H7 (cell line): ENCODE measurements at places on chromosomes 7 and 10.
A peak's percentile ranks its signal among the peaks of the same experiment; 100 is the strongest.

DNA sequence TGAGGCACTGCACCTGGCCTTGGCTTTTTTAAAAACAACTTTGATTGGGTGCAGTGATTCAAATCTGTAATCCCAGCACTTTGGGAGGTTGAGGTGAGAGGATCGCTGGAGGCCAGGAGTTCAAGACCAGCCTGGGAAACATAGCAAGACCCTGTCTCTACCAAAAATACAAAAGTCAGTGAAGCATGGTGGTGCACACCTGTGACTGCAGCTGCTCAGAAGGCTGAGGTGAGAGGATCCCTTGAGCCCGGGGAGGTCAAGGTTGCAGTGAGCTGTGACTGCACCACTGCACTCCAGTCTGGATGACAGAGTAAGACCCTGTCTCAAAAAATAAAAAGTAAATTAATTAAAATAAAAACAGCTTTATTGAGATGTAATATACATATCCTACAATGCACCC, 84.9 kb downstream of the NPTX2 start:
- DNase-seq, result no peak

GRCh38 chr10:3931224-3931623, 146.2 kb upstream of the KLF6 start:
- DNase-seq, result no peak

DNA sequence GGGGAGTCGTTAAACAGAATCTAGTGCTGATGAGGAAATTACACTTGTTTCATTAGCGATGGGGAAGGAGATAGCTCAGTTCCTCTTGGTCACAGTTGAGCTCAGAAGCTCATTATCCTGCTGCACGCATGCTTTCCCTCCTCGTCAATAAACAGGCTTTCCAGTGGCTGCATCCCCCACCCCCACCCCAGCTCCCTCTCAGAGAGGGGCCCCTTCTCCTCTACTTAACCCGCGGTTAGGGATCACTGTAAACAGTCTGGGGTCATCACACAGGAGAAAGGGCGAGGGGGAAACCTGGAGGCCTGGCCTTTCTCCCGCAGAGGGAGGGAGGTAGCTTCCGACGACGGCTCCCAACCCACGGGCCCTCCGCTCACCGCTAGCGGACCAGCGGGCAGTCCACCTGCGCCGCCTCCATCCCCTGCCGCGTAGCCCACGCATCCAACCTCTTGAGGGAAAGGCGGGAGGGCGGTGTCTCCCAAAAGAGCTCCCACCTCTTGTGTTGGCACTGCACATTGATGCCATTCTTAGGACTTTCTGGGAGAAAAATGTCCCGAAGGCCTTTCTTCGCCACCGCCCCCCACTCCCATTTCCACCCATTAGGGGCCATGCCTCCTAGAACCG, 80.8 kb downstream of the PAX2 start:
- DNase-seq, result peak; percentile 64

- DNase-seq, result peak; percentile 47
Measured at GRCh38 chr10:517241-517830, 172.1 kb downstream of the DIP2C start.

DNA sequence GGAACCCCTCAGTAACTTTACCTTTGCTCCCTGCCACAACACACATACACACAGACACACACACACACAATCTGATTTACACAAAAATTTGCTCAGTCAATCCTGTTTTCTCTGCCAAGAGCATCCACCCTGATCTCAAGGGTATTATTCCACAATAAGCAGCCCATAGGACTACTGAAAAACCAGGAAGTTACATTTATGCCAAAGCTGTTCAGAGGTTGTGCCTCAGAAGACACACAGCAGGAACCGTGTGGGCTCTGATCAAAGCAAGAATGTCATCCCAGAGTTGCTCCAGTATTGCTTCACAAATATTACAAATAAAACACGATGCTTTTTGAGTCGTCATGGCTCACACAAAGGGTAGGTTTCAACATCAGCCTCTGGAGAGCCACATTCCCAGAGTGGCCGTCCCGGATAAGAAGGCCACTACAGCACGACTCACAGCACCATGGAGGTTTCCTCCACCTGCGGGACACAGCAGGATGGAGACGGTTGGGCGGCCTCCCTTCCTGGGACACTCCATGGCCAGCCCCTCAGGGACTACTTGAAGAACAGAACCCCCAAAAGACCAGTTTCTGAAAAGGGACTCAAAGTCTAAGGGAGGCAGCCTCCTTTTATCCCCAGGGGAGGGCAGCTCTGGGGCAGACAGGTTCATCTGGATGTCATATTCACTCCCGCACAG, 1.6 kb downstream of the AIFM2 start:
- DNase-seq, result peak; percentile 26

DNA sequence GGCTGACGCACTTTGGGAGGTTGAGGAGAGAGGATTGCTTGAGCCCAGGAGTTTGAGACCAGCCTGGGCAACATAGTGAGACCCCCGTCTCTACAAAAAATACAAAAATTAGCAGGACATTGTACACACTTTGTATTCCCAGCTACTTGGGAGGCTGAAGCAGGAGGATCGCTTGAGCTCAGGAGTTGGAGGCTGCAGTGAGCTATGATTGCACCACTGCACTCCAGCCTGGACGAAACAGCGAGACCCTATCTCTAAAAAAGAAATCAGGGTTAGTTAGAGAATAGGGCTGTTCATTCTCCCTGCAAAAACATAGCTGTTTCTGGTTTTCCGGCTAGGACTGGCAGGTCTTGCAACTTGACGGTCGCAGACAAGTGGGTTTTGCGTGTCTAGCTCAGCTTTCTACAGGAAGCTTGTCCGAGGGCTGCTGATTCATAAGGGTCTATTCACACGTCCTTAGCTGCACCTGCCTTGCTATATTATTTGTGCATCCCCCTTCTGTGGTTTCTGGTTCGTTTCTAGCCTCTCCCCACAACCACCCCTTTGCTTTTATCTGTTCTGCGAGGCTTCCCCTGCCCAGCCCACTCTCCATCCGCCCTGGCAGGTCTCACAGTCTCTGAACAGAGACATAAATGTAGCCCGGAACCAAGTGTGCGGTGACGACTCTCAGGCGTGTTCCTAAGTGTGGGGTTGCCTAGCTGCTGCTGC, 10.7 kb downstream of the AMZ1 start:
- no peak for DNase-seq

GRCh38 chr7:105060437-105060836, 46.4 kb downstream of the KMT2E start:
- DNase-seq, result no peak

DNA sequence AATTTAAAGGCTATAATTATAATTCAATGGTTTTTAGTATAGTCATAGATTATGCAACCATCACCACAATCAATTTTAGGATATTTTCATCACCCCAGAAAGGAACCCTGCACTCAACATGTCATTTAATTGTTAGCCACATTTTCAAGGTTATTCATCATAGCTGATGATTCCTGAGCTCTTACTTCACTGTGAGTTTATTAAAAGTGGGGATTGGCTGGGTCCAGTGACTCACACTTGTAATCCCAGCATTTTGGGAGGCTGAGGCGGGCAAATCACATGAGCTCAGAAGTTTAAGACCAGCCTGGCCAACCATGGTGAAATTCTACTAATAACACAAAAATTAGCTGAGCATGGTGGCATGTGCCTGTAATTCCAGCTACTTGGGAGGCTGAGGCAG, 787 bp downstream of the CCL26 start:
- no peak for DNase-seq

GRCh38 chr7:95429241-95429990, 5.4 kb downstream of the PON2 start:
- no peak for DNase-seq

- no peak for DNase-seq
Measured at GRCh38 chr7:46210467-46210866, 289.4 kb upstream of the IGFBP3 start.

- DNase-seq, result no peak
Measured at GRCh38 chr7:147276783-147277370, 1160.3 kb downstream of the CNTNAP2 start.

- DNase-seq, result no peak
Measured at GRCh38 chr10:116566932-116567331, 21.2 kb downstream of the PNLIP start.

- DNase-seq, result no peak
Measured at GRCh38 chr7:18580950-18581349, 85.4 kb downstream of the HDAC9 start.

DNA sequence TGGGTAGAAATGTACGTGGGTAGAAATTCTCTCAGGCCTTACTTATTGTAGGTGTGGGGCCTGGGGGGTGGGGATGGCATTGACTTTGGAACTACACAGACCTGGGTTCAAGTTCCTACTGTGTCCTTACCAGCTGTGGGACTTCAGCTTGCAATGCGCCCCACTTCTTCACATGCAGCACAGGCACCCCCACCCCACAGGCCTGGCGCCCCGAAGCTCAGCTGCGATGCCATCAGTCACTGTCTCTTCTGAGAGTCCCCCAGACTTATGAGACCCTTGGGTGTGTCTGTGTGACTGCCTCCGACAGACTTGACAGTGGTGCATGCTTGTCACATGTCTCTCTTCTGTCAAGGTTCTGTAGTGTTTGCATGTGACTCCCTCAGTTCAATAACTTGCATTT, 3.1 kb upstream of the AP5Z1 start:
- DNase-seq, result no peak

DNA sequence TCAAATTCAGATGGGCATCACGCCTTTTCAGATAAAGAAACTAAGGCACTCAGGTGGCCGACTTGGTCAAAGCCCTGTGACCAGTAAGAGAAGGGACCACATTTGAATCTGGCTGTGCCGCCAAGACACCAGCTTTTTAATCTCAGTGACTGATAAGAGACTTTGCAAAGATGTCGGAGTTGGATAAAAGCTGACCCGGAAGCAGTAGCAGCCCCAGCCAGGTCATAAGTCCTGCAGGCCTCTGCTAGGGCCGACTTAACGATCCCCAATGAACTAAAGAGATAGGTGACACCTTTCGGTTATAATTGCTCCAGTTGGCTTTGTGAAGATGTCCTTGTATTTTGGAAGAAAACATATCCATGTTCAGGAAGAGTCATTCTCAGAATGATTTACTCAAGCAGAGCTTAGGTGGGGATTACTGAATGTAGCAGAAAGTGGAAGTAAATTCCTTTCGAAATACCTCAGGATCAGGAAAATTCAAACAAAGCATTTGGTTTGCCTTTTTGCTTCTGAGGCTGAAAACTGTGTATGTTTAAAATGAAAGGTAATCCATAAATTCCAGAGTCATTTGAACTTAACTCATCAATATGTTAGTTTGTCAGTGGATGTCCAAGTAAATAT, 164.2 kb upstream of the PITRM1 start:
- DNase-seq, result no peak

GRCh38 chr10:84706431-84706830, 378.0 kb downstream of the CCSER2 start:
- DNase-seq, result no peak

DNA sequence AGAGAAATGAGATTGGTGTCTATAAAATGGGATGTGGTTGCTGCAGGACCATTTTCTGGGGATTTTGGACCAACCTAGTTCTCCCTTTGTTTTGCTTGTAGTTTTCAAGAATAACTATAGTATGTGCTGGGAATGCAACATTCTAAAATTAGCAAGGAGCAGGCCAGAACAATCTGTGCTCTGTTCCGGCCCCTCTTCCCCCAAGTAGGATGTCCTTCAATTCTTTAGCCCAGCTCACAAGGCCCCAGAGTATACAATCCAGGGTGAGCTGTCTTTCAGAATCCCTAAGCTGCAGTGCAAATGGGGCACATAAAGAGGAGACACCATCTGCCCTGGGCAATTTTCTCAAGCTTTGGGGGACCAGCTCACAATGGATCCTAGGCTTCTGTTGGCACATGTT, 809.1 kb downstream of the TNS3 start:
- DNase-seq, result no peak

DNA sequence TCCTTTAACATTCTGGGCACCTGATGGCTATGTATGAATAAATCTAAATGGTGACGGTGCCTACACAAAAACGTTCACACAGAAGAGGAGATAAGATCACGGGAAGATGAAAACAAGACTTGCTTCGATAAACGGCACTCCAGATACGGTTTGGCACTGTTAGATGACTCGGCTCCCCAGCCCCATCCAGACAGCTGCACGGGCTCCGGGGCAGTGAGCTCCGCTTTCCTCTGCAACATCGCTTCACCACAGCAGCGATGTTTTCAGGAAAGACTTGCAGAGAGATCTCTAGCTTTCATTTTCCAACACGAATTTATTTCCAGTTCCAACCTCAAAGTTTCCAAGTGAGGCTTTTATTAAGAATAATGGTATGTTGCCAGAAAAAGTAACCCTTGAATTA, 132.1 kb downstream of the KLF6 start:
- DNase-seq, result no peak

- DNase-seq, result peak; percentile 6
Measured at GRCh38 chr7:38424750-38425463, 151.5 kb upstream of the TARP start.

- DNase-seq, result no peak
Measured at GRCh38 chr7:24227603-24228359, 56.2 kb upstream of the NPY start.

- DNase-seq, result no peak
Measured at GRCh38 chr7:23895666-23896096, 185.7 kb downstream of the STK31 start.

DNA sequence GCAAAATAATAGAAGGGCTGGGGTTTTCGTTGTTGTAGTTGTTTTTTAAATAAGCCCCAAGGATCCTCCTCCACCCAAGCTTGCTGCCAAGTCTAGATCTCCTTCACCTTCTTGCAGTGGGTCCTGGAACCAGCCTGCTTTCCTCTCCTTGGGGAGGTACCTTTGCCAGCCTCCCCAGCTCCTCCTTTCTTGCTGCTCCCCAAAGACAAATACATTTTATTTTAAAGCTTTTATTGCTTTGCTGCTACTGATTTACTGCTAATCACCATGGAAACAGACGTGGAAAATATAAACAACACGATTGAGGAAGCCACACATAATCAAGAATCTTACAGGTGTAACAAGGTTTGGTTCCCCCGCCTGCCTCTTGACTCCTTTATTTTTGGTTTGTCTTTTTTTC, 17.4 kb upstream of the SLF2 start:
- DNase-seq, result no peak

- no peak for DNase-seq
Measured at GRCh38 chr7:94127026-94127425, 122.9 kb upstream of the BET1 start.

- no peak for DNase-seq
Measured at GRCh38 chr7:75663302-75663907, 75.3 kb downstream of the HIP1 start.
